ENCODE measurements at places on chromosomes 12 and 14.

DNA sequence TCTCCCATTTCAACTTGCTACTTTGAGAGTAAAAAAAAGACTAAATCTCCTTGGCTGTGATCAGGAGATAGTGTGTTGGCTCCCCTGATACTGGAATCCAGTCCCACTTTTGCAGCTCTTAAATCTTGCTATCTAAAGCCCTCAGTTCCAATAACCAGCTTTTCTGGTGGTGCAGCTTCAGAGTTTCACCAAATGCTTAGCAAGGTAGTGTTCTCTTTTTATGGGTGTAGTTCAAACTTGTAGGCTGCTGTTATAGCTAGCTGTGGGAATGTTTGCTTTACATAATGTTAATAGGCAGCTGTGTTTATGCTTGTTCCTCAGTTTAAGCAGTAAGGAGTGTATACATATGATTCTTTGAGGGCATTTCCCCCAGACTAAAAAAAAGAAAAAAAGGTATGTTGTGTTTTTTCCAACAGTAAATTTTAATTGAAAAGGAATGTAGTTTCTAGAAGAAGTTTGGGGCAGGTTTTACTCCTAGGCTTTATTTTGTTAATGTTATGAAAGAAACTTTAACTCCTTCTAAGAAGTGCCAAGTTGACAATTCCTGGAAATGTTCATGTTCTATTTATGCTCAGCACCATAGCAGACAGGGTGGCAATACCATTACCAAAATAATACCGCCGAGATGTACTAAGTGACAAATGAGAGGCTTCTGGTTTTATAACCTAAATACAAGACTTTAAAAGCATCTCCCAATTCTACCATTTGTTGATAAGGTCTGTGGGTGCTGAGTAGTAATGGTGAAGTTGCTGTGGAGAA lies 12.1 kb downstream of the CRADD start:
- DNase-seq, result peak; percentile 67

DNA sequence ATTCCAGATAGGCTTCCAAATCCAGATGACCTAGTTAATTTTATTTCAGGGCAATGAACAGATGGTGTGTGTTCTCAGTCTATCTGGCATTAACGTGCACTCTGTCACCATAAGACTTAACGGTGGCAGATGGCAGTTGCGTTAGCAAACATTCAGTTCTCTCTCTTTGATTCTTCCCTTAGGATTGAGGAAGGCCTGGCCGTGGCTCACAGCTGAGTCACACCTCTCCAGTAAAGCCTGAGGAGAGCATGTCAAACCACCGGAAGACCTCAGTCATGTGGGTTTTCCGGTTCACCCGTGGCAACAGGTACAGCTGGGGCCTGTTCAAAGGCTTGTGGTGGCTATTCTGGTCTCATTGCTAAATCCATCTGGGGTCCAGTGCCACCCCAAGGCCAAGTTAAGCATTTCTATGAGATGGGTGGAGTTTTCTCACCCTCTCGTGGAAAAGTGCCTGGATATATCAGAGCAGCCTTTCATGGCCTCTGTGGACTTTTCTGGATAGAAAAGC lies 545.1 kb upstream of the ATP2B1 start:
- DNase-seq, result peak; percentile 38

GRCh38 chr14:22627506-22628263 lies 16.5 kb downstream of the OR6J1 start:
- DNase-seq, result no peak

DNA sequence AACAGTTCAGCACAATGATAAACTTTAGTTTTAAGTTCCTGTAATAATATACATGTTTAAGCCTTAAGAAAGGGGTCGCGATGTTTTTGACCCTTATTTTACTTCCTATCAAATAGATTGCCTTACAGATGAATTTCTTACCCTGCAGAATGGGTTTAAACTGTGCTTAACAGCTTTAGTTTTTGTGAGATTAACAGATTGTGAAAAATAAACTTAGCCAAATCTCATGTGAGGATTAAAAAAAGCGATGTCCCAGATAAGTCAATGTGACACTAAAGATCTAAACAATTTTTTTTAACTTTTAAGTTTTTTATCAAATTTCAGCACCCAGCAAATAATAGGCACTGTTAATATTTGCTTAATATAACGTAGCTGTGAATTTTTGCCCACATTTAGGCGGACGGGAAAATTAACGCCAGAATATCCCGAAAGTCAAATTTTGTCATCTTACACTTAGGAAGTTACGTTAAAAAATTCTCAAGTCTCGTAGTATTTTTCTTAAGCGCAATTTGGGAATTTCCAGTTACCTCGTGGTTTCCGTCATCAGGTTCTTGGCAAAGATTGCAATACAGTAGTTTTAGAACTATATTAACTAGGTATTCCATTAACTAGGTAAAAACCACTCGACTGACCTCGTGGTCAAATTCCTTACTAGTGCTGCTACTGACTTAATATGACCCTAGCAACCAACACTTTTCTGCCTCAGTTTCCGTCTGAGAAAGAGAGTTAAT lies 1.2 kb downstream of the HNRNPC start:
- DNase-seq, result no peak

DNA sequence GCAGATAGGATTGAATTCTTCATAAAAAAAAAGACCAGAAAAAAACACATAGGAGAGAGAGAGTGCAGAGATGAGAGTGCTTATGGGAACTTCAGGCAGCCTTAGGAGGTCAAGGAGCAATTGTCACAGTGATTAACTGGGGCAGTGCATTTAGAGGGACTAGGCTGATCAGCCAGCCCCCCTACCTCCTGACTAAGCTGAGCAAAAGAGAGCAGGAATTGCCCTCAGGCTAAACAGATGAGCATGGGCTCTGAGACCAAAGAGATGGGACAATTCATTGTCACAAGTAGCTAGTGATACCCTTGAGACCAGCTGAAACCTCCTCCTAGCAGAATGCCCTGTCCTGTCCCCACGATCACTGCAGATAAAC lies 124.0 kb downstream of the BTG1 start:
- DNase-seq, result no peak

DNA sequence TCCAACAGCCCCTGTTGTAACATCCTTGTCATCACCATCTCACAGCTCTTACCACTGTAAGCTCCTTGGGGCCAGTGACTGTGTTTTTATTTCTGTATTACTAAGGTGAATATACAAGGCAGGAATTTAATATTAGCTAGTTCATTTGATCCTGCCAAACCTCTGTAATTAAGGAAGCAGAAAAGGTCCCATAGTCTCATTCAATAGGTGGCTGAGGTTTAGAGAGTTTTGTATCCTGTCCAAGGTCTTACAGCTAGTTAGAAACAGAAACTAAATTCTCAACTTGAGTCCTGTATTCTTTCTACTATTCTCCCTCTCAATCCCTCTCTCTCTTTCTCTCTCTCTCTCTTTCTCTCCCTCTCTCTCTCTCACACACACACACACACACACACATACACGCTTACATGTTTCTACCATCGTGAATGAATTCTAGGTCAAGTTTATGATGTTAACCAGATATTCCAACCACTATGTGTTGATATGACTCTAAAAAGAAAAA lies 543 bp upstream of the GLIPR1 start:
- DNase-seq, result no peak

GRCh38 chr12:6106218-6106617 lies 18.3 kb downstream of the VWF start:
- DNase-seq, result no peak

DNA sequence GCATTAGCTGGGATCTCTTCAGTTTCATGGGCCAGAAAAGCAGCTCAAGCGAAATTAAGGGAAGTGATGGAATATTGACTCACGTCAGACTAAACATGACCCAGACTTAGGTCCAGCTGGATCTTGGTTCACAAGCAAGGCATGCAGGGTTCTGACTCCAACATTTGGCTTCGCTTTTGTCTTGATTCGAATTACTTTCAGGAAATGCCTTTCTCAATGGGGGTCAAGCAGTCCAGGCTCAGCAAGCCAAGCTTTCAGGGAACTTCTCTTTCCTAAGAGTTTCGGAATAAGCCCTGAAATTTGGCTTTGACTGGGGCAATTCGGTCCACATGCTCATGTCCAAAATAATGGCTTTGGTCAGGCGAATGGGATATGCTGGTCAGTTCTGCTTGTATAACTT lies 678.7 kb upstream of the TMEM132C start:
- no peak for DNase-seq

DNA sequence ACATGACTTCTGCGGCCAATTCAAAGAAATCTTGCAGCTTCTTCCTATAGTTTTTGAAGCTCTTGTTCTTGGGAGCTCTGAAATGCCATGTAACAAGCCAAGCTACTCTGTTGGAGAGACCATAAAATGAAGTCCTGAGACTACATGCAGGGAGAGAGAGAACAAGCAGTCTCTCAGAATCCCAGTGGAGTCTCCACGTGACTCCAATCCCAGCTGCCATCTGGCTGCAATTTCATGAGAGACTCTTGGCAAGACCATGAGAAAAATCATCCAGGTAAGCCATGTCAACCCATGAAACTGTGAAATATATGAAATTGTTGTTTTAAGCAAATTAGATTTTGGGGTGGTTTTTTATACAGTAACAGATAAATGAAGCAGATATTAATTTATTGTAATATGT lies 54.4 kb downstream of the KLRG1 start:
- DNase-seq, result no peak

DNA sequence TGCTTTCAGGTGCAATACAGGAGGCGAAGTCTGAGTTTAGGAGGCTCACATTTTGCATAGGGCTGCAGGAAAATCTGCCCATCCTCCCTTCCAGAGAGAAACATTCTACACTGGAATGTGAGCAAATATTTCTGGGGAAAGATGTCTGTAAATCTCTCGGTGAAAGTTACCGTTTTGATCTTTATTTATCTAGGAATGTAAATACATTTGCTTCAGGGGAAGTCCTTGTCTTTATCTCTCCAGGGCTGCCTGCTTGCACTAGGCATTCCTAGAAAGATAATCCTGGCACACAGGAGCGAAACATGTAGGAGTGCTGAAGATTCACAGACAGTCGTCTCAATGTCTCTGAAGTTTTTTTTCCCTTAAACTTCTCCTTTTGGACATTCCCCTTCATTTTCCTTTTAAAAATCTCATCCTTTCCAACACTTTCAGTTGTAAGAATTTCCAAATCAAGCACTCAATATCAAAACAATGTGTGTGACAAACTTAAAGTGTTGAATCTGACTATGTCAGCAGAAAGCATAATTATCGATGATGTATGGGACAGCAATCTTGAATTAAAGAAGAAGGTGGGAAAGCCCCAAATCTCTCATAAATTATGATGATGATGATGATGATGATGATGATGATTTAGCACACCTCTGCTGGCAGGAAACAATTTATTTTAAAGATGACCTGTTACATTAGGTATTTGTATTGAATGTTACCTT lies 113.4 kb upstream of the RESF1 start:
- no peak for DNase-seq

GRCh38 chr14:99925471-99925870 lies 132.3 kb downstream of the EML1 start:
- DNase-seq, result no peak

- DNase-seq, result no peak
These were observed 22.3 kb upstream of the ELK3 start for GRCh38 chr12:96171905-96172304.

DNA sequence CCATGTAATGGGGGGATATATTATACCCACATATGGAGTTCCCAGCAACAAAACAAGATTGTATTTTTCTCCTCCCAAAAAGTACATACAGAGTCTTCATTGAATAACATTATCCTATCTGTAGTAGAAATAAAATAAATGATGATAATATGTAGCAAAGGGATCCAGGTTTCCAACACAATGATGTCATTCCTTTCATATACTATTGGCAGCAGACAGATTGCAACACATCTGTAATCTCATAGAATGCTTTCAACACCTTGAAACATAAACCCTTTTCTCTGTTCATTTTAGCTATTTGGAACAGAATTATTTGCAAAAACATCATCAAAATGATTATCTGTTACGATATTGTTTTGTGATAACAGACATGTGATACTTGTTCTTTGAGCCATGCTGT lies 317.6 kb downstream of the DPF3 start:
- DNase-seq, result no peak

DNA sequence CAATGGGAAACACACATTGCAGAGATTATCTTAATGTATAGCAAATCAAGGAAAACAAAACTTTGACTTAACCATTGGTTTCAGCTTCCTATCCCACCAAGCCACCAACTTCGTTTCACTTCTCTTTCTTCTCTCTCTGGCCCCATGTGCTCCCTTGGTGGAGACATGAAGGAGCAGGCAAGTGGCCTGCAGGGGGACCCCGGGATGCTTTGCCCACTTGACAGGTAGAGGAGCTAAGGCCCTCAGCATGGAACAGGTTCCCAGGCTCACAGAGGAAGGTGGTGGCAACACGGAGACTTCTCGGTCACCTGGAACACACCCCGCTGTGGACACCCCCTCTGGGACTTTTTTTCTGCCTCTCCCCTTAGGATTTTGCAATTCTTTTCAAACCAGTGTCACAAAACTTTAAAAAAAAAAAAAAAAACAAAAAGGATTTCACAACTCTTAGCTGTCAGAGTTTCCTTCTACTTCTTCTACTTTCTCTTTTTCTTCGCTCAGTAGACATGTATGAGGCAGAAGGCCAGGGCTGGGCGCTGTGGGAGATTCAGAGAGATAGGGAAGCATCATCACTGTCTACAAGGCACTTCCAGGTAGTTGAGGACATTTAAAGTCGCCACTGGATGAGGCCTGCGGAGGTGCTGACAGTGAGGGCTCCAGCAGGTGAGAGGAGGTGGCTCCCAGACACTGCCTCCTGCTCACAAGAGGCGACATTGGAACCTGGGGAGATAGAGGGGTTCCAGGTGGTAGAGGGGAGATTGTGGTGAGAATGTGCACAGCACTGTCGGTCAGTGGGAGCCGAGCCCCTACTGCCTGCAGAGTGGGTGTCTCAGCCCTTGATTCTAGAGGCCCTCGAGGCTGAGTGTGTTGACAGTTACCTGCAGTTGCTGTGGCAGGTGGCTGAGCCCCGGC lies 119.6 kb downstream of the GCH1 start:
- peak; percentile 30 for DNase-seq

- DNase-seq, result no peak
These were observed 355.6 kb downstream of the LRIG3 start for GRCh38 chr12:58564721-58565120.

DNA sequence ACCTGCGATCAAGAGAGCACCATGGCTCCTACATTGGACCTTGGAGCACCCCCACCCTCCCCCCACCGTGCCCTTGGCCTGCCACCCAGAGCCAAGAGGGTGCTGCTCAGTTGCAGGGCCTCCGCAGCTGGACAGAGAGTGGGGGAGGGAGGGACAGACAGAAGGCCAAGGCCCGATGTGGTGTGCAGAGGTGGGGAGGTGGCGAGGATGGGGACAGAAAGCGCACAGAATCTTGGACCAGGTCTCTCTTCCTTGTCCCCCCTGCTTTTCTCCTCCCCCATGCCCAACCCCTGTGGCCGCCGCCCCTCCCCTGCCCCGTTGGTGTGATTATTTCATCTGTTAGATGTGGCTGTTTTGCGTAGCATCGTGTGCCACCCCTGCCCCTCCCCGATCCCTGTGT lies 1.8 kb upstream of the RNU7-1 start:
- DNase-seq, result no peak

- no peak for DNase-seq
These were observed 25.3 kb downstream of the LRIG3 start for GRCh38 chr12:58895053-58895452.

GRCh38 chr12:53044052-53044581 lies 5.7 kb upstream of the TNS2 start:
- DNase-seq, result no peak

GRCh38 chr14:105333020-105333490 lies 18.5 kb downstream of the PACS2 start:
- DNase-seq, result no peak
